ENCODE measurements at places on chromosomes 1 and 21. TPM values are rescaled to one million over a fixed set of nuclear protein-coding genes. Genes with fewer than 3 reads are reported as not detected.

The PLPP3 gene
- total RNA-seq = 145 TPM

The SPRR1B gene
- total RNA-seq = not detected

The IPP gene
- 5.2 TPM for total RNA-seq

The KANK4 gene
- 2.5 TPM for total RNA-seq

The SPATA17 gene
- 1.5 TPM for total RNA-seq

The GPATCH2 gene
- 19.7 TPM for total RNA-seq

The ZC3H12A gene
- total RNA-seq = 38.4 TPM

The OR2T2 gene
- total RNA-seq = not detected

The TINAGL1 gene
- 691 TPM for total RNA-seq

The CNKSR1 gene
- total RNA-seq = 45.8 TPM

The SIM2 gene
- total RNA-seq = 11.2 TPM

The CHRM3 gene
- total RNA-seq = 36.7 TPM

The S100A12 gene
- not detected for total RNA-seq

The MIXL1 gene
- not detected for total RNA-seq

The FCRLA gene
- not detected for total RNA-seq

The NES gene
- total RNA-seq = 4.7 TPM

The THEM5 gene
- total RNA-seq = not detected

The LAMB3 gene
- 63.4 TPM for total RNA-seq

The CAMTA1 gene
- 49.1 TPM for total RNA-seq

The MTFR1L gene
- total RNA-seq = 39.3 TPM

The LENEP gene
- not detected for total RNA-seq

The TSPAN2 gene
- total RNA-seq = 19.3 TPM

The MAP1LC3C gene
- total RNA-seq = not detected

The PTPN14 gene
- 14.0 TPM for total RNA-seq

The CADM3 gene
- total RNA-seq = 3.2 TPM

The OR2L13 gene
- not detected for total RNA-seq

The DUSP10 gene
- total RNA-seq = 50.0 TPM

The LCE1C gene
- total RNA-seq = not detected

The INTS11 gene
- 209 TPM for total RNA-seq

The BARHL2 gene
- total RNA-seq = not detected

The HSD3B1 gene
- not detected for total RNA-seq

The FCGR1A gene
- total RNA-seq = not detected

The CYP4B1 gene
- total RNA-seq = 5.3 TPM

The FAAH gene
- total RNA-seq = 25.3 TPM

The ERICH3 gene
- not detected for total RNA-seq

The BATF3 gene
- total RNA-seq = not detected

The GPR25 gene
- not detected for total RNA-seq

The SH3BGR gene
- total RNA-seq = not detected

The LINGO4 gene
- not detected for total RNA-seq

The GJA8 gene
- total RNA-seq = not detected

The DLGAP3 gene
- total RNA-seq = not detected

The NR5A2 gene
- not detected for total RNA-seq

Measured in stomach (tissue), 19 donors.